ENCODE measurements at places on chromosomes 16 and 17.

DNA sequence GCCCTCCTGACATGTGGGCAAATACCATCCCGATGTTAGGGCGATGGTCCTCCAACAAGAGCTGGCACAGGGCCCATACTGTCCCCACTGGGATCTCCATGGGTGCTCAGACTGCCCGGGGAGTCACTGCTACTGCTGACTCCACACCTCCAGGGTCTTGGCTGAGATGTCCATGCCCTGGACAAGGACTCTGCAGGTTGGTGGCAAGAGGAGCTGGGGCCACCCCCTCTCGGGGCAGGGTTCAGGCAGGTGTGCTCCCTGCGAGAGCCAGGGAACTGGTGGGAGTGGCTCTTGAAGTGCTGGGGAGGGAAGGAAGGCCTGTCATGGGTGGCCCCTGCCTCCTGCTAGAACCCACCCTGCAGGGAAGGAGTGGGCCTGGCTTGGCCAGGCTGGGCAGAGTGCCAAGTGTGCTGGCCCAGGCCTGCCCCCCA, 6.4 kb downstream of the CASKIN2 start:
- no peak for DNase-seq

DNA sequence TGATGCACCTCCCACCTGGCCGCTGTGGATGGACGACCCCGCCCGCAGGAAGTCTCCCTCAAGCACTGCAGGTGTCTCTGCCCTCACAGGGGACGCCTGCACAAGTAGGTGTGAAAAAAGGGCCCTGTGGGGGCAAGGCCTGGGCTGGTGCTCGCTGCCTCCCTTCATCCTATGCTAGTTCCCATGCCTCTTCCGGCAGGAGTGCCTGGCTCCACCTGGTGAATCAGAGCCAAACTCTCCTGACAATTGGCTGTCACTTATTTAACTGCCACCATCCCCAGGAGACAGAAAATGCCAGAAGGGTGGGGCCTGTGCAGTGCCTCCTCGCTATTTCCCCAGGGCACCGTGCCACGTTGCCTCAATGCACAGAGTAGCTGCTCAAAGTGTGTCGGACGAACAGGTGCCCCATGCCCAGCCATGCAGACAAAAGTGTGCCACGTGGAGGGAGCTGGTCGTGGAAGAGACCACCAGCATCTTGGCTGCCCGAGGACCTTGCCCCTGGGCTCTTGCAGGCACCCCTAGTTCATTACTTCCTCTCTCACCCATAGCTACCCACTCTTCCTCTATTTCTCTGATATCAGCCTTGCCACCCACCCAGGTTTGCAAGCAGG, 170.7 kb downstream of the SEC14L1 start:
- DNase-seq: no peak

- no peak for DNase-seq
Observed at GRCh38 chr17:17513626-17514025, 17.4 kb upstream of the RASD1 start.

- DNase-seq: no peak
Observed at GRCh38 chr16:17072104-17072503, 398.7 kb downstream of the XYLT1 start.

Measured in fibroblast of skin of right biceps (primary cell).